ENCODE measurements at places on chromosomes 3 and 15.

- no peak for DNase-seq
These were observed 80.4 kb downstream of the IQSEC1 start for GRCh38 chr3:12992629-12993516.

GRCh38 chr15:70299931-70300869 is 202.5 kb upstream of the TLE3 start:
- DNase-seq, result peak; percentile 69

- DNase-seq, result no peak
These were observed 53.0 kb downstream of the EFHB start for GRCh38 chr3:19881036-19881435.

GRCh38 chr3:156760333-156760732 is 65.8 kb upstream of the LEKR1 start:
- no peak for DNase-seq

DNA sequence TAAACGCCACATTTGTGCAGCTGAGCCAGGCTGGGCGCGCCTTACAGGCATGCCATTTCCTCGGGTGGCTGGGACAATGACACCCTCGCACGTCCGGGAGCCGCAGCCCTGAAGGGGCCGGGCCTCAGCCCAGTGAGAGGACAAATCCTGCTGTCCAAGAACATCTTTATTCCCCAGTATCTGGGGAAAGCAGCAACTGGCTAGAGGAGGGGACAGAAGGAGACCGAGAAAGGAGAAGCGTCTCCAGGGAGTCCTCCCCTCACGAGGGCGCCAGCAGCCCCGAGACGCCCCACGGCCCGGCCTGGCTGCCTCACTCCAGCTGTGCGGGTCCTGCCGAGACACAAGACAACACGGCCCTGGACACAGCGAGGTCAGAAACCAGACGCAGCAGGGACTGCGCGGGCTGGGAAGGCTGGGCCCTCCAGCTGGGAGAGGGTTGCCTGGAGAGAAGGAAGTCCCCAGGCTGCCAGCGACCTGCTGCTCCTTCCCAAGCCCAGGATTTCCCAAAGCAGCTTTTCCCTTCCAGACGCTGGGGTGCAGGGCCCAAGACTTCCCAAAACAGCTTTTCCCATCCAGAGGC is 130.2 kb downstream of the CHSY1 start:
- DNase-seq, result no peak

DNA sequence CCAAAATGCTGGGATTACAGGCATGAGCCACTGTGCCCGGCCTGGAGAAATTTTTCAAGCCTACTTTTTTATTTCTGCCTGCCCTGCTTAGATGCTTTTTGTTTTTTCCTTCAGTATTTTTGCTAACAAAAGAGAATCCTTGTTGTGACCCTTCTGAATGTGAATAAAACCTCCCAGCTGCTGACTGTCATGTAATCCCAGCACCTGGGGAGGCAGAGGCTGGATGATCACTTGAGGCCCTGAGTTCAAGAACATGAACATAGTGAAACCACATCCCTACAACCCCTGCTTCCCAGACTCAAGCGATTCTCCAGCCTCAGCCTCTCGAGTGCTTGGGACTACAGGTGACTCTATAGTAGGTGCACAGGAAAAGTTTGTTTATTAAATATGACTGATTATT is 84.9 kb downstream of the SOX2 start:
- no peak for DNase-seq

DNA sequence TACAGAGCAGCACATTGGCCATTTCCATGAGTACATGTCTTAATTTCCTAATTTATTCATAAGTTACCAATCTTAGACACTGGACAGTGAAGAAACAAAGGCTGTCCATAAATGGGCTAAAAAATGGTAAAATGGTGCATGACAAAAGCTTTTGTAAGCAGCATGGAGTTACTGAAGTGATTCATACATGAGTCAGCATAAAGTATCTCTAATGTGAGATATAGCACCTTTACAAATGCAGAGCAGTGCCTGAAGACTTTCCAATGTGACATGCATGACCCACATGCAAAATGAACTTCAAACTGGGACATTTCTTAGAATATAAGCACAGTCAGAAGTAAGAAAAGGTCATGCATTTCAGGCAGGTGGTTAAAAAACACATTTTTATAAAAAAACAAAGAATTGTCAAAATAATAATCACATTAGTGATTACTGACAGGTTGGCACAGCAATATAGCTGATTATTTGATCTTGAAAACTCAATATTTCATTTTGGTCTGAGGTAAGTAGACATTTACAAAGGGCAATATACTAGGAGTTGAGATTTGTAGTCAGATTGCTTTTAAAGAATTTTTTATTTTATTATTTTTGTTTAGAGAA is 299.3 kb downstream of the PLCL2 start:
- DNase-seq, result no peak

GRCh38 chr3:193057616-193058015 is 140.0 kb upstream of the MB21D2 start:
- no peak for DNase-seq

DNA sequence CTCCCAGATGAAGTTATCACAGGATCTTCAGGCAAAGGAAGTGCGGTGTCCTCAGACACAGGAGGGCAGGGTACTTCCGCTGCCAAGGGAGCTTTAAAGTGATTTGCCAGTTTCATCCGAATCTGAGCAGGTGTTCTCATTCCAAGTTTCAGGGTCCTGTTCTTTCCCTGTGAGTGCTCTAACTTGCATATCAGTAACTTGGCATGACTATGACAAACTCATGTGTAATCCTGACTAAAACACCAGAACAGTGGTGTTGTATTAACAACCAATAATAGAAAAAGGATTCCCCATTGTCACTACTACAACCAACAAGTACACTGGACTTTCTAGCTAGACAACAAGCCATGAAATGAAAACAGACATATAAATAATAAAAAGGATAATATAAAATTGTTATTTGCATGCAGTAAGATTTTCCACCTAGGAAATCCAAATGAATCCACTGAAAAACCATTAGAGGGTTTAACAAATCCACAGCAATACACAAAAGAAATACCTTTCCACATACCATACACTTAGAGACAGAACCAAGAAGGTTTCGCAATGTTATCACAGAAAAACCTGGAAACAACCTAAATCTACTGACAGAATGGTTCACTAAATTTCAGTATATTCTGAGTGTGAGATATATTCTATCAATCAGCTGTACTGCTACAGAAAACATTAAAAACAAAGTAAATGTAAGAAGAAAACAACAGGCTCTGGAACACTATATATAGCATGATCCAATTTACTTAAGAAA is 40.9 kb upstream of the RPL35A start:
- DNase-seq, result no peak
